Foreskin keratinocyte (primary cell): ENCODE measurements at places on chromosomes 4 and X.

DNA sequence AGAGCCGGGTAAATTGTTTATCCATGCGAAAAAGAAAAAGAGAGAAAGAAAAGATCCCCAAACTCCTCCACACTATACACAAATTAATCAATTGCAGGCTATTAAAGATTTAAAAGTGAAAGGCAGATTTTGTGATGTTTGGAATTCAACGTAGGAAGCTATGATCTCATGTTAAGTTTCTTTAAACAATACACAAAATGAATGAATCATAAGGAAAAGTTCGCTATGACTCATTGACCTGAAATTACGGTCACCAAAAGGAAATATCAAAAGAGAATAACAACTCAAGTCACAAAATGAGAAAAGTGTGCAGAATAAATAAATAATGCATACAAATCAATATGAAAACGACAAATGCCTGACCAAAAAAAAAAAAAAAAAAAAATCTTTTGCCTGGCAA is 28.6 kb downstream of the CLNK start:
- DNase-seq = peak; percentile 58

- no peak for DNase-seq
Observed at GRCh38 chr4:169627307-169627706, 6.9 kb downstream of the CLCN3 start.

DNA sequence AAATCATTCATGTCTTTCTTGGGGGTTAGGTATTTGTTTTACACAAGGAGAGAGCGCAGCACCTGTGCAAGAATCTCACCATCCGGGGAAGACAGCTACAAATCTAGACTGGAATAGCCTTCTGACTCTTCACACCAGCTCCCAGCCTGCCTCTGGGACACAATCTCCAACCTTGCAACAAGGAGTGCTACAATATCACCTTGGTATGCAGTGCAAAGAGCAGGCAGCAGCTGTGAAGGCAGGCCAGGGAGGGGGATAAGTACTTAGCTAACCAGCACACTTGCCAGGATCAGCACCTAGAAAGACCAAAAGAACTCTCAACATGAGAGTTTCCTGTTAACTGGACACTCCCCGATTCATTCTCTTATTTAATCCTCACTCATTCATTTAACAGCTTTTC is 235.3 kb downstream of the AR start:
- no peak for DNase-seq

GRCh38 chr4:144611850-144612249 is 34.1 kb upstream of the HHIP start:
- no peak for DNase-seq

DNA sequence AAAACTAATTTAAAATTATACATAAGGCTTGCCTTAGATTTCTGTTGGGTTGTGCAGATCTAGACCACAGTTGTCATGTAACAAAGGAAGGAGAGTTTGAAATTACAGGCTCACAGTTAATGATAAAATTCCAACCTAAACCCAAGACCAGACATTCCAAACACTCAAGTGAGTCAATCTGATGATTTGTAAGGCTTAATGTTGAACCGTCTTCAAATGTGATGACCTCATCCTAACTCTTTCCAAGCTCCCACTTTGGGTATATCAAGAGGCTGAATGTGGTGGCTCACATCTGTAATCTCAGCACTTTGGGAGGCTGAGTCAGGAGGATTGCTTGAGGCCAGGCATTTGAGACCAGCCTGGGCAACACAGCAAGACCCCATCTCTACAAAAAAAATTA is 149.2 kb downstream of the TBL1X start:
- peak; percentile 66 for DNase-seq

DNA sequence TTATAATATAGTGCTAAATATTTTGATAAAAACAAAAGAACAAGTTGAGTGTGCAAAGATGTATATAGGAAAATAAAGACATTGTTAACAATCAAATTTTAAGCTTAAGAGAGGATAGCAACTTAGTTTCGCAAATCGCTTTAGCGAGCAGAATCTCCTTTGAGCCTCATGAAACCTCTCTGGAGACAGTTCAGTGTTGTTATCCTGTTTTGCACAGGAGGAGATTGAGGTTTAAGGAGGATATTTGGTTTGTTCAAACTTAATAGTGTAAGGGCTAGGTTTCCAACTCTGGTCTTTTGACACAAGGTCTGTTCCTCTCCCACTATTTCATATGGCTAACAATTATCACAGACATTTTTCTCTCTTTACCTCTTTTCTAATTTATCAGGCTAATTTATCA is 1848.5 kb upstream of the TENM3 start:
- no peak for DNase-seq

- no peak for DNase-seq
Observed at GRCh38 chr4:25874655-25875054, 11.9 kb upstream of the SEL1L3 start.

GRCh38 chr4:159018062-159018629 is 84.7 kb upstream of the RAPGEF2 start:
- no peak for DNase-seq

DNA sequence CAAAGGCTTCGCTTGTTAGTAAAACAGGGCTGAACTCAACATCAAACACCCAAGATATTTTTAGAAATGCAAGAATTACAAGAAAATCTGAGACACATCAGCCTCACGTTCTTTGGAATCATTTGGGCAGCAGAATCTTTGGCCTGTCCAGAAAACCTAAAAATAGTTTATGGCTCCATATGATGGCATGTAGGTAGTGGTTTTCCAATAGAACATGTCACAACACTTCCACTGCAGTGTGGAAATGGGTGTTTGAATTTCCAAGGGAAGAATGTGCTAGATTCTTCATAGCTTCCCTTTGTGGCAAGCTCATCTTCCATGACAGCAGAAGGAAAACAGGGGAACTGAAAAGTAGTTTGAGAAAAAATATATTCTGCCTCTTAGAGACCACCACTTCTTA is 118.8 kb downstream of the ARHGAP6 start:
- DNase-seq = no peak
